ENCODE measurements at places on chromosomes 1 and 21.

GRCh38 chr1:233641029-233641428 is 27.1 kb downstream of the KCNK1 start:
- DNase-seq, result no peak

DNA sequence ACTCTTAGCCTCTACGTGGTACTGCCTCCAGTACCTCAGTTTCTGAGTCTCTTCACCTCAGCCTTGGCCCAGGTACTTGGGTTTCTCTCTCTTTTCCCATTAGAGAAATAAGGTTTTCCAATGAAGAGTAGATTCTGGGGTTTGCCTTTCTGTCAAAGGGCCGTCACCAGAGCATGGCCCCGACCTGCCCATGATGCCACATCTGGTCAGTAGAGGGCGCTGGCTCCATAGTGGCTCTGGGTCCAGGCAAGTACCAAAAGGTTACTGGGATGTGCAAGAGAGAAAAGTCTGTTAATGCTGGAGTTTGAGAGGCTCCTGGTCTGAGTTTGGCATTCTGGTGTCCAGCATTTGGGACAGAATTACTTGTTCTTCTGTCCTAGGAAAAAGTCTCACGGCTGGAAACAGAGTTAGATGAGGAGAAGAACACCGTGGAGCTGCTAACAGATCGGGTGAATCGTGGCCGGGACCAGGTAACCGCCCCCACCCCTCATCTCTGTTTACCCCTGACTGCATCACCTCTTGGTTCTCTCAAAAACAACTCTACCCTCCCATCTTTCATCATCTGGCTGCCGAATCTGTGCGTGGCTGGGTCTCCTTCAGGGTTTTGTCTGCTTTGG is 5.3 kb upstream of the TUFT1 start:
- peak; percentile 77 for DNase-seq

- DNase-seq, result peak; percentile 32
Measured at GRCh38 chr1:41936107-41936506, 17.4 kb upstream of the HIVEP3 start.

- DNase-seq, result no peak
Measured at GRCh38 chr1:43271186-43272118, 1.7 kb downstream of the TMEM125 start.

DNA sequence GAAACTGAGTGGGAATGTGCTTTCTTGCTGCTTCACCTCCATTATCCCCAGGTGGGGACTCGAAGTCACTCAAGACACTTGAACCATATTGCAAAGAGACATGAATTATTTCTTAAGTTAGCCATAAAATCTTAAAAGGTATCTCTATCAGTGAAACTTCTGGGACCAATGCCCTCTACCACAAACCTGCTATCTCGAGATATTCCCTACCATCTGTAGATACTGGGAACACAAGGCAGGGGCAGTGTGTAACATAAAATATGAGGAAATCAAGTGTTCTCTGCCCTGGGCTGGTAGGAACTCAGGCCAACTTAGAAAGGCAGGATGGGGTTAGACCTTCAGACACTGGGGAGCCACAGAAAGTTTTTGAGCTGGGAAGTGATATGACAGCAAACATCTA is 1.3 kb upstream of the CD58 start:
- DNase-seq, result no peak

DNA sequence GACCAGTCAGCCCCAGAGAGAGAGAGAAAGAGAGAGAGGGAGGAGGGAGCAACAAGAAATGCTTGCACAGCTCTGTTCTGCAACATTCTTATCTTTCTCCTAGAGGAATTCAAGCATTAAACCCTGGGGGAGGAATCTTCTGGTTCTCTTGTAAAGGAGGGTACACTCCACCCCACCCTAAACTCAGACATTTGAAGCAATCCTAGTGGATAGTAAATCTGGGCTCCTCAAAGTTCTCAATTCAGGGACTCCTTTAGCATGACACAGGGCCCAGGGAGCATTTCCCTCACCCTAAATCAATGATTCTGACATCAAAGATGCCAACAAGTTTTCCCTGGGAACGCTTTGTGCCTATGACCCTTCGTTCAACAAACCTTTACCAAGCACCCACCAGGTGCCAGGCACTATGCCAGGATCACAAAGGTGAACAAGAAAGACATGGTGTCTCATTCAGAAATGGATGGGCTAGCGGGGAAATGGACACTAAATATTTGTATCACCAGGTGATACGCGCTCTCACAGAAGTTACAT is 11.9 kb upstream of the CAPN2 start:
- peak; percentile 78 for DNase-seq

- no peak for DNase-seq
Measured at GRCh38 chr1:185532856-185533255, 201.3 kb upstream of the HMCN1 start.

GRCh38 chr1:92123868-92124267 is 43.7 kb downstream of the BTBD8 start:
- no peak for DNase-seq

- no peak for DNase-seq
Measured at GRCh38 chr1:80917826-80918225, 882.9 kb upstream of the ADGRL2 start.

DNA sequence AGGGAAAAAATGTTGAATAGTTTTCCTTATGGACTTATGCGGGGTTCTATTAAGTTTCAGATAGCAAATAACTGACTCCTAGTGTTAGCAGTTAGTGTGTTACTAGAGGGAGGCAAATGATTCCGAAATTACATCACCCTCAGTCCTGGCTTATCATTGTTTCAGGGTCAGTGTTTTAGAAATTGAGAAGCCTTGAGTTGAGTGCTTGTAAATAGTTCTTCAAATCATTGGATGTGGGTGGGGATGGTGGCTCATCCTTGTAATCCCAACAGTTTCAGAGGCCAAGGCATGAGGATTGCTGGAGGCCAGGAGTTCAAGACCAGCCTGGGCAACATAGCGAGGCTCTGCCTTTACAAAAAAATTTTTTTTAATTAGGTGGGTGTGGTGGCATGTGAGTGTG is 21.3 kb downstream of the SOAT1 start:
- peak; percentile 3 for DNase-seq

- no peak for DNase-seq
Measured at GRCh38 chr1:179968284-179968993, 13.8 kb downstream of the CEP350 start.

DNA sequence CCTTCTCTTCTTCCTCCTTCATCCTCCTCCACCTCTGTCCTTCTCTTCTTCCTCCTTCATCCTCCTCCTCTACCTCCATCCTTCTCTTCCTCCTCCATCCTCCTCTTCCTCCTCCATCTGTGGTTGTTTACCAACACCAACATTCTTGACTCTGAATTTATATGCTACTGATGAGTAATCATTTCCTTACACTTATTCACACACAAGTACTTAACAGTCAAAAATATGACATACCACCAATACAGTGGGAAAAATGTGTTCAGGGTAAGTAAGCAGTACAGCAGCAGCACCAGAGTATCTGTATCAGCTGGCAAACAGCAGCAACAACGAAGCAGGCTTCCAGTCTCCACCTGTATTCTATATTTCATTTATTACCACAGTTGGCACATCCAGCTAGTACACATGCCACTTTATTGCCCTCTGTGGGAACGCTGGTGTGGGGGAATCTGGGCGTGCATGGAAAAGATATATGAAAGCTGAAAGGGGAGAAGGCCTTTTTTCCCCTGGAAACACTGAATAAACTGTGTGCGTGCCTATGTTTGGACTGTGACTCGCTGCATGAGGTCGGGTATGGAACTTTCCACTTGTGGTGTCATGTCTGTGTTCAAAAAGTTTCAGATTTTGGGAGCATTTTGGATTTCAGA is 16.0 kb downstream of the ADSS2 start:
- peak; percentile 73 for DNase-seq

GRCh38 chr1:39639305-39640130 is at the start of gene HEYL:
Gene HEYL (minus strand): TSS chr1:39639643. CDS start chr1:39639625, 18 bp downstream.
- peak; percentile 48 for DNase-seq

GRCh38 chr1:115308969-115309368 is 29.1 kb downstream of the NGF start:
- DNase-seq, result no peak

- DNase-seq, result peak; percentile 31
Measured at GRCh38 chr1:232018231-232019025, 391.8 kb downstream of the DISC1 start.

Measured in fibroblast of skin of scalp (primary cell).